Activated T-helper 9 cell treated with anti-CD3 and anti-CD28 coated beads, Interleukin-2, amount 50 U/mL, for 16 hours (primary cell): ENCODE measurements at places on chromosomes 4 and X.
A peak's percentile ranks its signal among the peaks of the same experiment; 100 is the strongest.

GRCh38 chr4:150583287-150584110, 1.5 kb downstream of the MAB21L2 start:
- no peak for DNase-seq

GRCh38 chr4:185623444-185624258, 88.3 kb upstream of the PDLIM3 start:
- no peak for DNase-seq

DNA sequence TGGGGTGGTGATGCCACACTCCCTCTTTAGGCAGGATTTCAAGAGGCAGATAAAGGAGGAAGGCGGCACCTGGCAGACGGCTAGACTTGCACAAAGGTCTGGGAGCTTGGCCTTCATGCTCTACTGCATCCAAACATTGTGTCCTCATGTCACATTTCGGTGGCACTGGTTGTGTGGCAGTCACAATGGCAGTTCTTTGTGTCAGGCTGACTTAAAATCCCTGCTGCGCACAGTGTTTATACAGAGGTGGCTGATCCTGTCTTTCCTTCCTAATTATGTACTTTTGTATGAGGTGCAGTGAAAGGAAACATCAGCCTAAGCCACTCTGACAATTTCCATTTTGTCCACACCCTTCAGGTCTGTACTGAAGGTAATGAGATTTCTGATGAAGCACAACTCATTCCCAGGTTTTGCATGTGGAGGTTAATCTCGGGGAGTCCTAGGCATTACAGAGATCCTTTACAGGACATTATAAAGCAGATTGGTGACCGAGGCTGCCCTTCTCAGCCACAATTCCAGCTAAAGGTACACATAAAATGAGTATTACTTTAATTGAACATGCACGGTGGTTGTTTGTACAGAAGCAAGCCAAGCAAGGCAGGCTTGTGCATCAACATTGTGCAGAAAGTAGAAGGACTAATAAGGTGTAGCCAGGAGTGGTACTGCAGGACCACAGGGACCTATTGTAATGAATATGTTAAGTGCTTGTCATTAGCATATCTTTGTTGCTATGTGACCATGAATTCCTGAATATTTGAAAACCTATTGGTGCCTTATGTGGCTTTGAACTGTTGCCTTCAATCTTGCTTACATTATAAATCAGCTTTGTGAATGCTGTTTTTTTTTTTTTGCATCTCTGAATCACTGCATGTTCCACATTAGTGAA, 147.6 kb downstream of the STK32B start:
- DNase-seq = no peak

DNA sequence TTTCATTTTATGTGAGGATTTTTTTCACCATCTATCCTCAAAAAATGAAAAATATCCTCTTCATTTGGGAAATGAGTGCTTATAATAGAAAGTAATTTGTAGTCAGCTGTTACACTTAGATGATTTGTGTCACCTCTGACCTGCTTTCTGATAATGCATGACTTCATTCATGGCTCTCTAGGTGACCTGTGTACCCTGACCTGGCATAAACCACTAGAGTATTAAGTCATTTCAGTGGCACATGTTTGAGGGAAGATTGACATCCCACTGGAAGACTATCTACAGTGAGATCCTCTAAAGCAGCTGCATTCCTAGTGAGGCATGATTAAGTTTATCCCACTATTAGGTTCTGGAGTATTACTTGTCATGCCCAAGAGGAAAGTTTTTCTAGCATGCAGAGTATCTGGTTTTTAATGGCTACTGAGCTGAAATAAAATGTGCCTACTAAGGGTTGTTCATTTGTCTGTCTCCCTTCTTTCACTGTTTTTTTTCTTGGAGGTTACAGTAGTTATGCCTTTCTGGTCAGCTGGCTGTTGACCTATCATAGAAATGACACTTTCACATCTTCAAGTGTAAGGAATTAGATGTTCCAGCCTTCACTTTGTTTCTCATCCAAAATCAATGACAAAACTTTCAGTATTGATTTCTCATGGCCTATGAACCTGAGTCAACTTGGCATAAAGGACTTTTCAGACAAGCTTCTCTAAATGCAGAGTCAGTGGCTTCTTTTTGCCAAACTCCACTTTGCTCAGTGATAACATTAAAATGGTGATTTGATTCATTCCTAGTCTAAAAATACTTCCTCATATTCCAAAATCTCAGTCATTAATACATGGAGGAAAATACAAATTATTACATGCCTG, 33.1 kb downstream of the TET2 start:
- DNase-seq = no peak

DNA sequence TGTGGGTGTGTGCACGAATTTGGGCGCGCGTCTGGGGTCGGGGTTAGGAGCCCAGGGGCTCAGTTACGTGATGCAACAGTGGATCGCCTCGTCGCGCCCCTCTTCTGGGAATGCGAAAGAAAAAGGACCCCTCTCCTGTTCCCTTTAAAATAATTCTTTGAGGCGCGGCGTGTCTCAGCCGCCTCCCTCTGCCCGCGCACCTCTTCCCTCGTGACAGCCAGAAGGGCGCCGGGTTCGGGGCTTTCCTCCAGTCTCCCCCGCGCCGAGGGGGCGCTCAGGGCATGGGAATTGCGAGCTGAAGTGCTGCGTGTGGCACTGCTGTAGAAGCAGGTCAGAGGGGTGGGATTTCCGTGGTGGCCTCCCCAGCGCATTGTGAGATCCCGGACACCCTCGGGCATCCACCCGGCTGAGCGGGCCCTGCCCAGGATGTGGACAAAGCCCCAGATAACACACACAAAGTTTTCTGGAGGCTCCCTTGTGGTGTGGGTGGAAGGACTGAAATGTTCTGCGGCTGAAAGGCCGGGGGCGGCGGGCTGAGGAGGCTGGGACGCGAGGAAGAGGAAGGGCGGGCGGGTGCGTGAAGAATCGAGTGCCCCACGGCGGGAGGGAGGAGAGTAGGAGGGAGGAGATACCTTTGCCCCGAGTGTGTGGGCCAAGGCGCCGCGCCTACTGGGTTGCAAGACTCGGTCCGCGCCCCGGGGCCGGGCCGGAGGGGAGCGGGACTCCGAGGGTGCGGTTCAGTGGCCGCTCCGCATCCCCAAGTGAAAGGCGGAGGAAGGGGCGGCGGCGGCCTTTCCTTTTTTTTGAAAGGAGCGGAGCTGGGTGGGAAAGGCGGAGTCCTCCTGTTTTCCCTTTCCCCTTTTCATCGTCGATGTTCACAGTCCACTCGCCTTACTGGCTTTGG, 752 bp downstream of the SEPTIN11 start:
- peak; percentile 44 for DNase-seq

DNA sequence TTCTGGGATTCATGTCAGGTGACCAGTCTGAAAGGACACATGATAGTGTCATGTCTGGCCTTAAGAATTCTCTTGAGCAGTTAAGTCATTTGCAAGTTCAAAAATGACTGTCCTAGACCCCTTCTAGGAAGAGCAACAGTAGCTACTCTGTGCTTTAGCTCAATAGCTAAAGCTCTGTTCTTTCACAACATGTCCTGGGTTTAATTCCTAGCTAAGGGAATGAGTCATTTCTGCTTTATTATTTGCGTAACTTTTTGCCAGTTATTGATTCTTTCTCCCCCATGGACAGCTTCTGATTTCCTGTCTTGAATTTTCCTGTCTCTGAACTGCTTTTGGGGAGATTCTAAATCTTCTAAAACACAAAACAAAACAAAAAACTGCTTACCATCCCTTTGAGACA, 1055.8 kb upstream of the DIAPH2 start:
- no peak for DNase-seq

- no peak for DNase-seq
Observed at GRCh38 chr4:26766141-26766540, 94.5 kb upstream of the STIM2 start.

- no peak for DNase-seq
Observed at GRCh38 chr4:96183611-96184010, 343.7 kb downstream of the PDHA2 start.

DNA sequence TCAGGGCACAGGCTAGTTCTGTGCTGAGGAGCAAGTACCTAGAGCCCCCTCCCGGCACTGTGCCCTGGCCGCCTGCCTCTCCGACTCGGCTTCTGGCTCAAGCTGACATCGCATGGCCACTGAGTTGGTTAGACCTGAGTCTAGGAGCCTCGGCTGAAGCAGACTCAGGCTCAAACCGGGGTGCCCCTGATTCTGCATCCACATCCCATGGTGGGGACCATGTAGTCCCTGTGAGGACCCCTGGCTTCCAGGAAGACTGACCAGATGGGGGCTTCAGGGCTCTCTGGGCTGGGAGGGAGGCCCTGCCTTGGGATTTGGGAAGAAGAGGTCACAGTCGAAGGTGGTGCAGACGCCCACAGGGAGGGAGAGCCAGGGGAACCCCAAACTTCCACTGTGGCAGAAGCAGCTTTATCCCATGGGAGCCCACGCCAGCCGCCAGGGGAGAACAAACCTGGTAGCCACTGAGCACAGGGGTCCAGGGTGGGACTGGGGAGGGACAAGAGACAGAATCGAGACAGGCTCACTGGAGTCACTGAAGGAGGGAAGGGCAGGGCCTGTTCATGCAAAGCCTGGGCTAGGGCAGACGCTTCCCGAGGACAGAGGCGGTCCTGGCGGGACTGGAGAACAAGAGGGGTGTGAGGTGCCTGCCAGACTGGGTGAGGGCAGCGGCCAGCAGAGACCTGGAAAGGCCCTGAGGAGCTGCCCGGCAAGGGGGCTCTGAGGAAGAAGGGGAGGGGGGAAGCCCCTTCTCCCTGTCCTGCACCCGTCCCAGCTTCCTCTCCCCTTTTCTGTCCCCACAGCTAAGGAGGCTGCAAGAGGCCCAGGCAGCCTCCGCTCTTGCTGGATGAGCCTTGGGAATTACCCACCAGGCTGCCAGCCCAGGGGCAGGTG, 1.1 kb downstream of the PDE6B start:
- DNase-seq = no peak
